ENCODE measurements at places on chromosomes 11 and 22.

DNA sequence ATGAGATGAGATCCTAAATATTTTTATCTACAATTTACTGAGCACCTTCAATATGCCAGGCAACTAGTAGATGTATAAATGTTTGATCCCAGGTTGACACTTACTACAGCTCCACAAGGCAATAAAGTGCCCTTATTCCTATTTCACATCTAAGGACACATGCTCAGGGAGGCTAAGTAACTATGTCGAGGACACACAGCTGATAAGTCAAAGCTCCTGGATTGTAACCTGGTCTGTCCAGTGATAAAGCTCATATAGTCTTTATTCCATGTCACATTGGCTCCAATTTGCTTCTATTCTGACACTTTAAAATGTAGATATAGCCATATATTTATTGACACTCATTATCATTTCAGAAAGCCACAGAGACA lies 93.8 kb upstream of the BMAL1 start:
- DNase-seq, result no peak

GRCh38 chr11:110948112-110948511 lies 235.9 kb upstream of the ARHGAP20 start:
- no peak for DNase-seq

DNA sequence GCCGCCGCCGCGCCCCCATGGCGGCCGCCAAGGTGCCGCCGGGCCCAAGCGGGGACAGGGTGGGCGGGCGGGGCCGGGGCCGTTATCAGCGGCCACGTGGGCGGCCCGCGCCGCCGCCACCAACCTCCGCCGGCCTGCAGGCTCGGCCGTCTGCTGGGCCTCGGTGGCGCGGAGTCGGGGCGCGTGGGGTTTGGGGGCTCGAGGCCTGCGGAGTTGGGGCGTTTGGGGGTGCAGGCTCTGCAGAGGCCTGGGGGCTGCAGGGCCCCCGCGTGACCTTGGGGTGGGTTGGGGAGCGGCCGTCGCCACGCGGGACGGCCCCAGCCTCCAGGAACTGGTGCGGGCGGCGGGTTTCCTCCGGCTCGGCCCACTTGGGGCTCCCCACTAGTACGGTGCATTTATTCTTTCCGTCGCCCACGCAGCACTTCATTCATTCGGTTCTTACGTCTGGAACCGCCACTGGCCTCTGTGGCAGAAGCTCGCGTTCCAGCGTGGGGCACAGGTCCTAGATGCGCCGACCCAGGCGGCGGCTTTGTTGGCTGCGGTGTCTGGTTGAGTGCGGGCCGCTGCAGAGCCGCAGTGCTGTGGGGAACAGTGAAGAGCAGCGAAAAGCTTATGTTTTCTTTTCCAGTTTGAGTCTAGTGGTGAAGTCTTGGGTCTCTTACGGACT lies 740 bp upstream of the TRMT2A start:
- DNase-seq, result no peak

DNA sequence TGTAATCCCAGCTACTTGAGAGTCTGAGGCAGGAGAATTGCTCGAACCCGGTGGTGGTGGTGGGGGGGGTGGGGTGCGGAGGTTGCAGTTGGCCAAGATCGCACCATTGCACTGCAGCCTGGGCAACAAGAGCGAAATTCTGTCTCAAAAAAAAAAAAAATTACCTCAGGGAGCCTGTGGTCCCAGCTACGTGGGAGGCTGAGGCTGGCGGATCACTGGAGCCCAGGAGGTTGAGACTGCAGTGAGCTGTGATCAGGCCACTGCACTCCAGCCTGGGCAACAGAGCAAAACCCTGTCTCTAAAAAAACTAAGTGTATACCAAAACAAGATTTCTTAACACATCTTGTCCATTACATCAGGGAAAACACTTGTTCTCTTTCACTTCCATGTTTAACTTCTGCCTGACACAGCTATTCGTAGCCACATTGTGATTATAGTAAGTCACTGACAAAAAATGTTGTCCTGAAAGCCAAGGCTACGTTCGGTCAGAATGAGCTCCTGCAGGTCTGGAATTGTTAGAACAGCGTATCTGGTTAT lies 1.4 kb downstream of the TMEM80 start:
- no peak for DNase-seq

- no peak for DNase-seq
Measured at GRCh38 chr11:8375932-8376331, 112.3 kb upstream of the LMO1 start.

DNA sequence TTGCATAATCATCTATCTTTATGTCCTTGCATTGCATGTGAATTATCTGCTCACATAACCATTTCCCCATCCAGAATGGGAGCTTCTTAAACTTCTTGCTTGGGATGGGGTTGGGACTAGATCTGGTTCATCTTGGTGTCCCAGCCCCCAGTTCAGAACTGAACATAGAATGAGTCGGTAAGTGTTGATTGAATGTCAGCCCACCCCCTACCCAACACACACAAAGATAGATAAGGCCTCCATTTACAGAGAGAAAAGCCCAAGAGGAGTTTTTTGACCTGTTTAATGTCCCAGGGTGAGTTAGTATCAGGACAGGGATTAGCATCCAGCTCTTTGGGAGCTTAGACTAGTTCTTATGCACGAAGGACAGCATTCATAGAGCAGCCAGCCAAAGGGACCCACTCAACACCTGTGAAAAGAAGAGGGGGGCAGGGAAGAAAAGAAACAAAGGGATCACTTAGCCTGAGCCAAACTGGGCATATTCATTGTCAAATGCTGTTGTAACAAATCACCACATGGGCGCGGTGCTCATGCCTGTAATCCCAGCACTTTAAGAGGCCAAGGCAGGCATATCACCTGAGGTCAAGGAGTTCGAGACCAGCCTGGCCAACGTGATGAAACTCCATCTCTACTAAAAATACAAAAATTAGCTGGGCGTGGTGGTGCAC lies 57.4 kb downstream of the CHRDL2 start:
- no peak for DNase-seq

- no peak for DNase-seq
Measured at GRCh38 chr11:79287952-79288351, 152.9 kb downstream of the TENM4 start.

GRCh38 chr11:94457118-94458029 lies 36.3 kb downstream of the MRE11 start:
- DNase-seq, result no peak

DNA sequence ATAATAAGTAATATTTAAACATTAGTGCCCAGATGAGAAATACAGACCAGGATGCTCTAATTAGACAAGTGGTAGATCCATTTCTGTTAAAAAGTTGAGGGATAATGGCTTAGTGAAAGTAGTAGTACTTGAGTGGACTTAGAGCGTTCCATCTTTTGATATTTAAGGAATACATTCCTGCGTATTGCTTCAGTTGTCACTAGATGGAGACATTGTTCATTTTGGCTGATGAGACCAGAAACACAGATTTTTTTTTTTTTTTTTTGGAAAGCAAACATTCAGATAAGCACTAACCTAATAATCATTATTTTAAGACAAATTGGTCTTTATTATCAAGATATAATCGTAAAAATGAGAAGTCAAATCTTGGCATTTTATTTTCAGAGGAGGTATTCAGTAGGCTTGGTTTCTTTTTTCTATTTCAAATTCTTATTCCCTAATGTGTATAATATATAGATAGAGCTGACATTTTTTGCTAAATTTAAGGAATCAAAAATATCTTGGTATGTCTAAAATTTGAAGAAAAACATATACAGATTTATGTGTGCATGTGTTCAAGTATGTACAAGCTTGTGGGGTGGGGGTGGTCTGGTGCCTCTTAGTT lies 92.9 kb downstream of the DYNC2H1 start:
- peak; percentile 21 for DNase-seq

- no peak for DNase-seq
Measured at GRCh38 chr11:2204361-2205213, 33.0 kb upstream of the TH start.

DNA sequence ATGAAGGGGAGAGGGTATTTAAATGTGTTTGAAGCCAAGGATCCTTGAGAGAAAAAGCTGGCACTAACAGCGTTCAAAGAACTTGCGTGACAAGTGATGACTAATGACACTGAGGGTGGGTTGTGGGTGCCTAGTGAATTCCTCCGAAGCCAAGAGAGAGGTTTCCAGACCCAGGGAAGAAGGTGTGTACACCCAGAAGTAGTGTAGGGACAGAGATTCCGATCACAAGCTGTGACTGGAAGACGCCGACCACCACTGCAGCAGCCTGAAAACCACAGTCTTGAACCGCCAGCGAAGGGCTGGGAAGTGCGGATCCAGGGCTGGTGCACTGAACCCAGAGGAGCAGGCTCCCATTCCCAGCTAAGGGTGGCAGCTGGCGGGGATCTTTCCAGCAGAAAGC lies 9.5 kb downstream of the PPARA start:
- no peak for DNase-seq

GRCh38 chr11:132078264-132079076 lies 708.1 kb downstream of the NTM start:
- DNase-seq, result no peak

DNA sequence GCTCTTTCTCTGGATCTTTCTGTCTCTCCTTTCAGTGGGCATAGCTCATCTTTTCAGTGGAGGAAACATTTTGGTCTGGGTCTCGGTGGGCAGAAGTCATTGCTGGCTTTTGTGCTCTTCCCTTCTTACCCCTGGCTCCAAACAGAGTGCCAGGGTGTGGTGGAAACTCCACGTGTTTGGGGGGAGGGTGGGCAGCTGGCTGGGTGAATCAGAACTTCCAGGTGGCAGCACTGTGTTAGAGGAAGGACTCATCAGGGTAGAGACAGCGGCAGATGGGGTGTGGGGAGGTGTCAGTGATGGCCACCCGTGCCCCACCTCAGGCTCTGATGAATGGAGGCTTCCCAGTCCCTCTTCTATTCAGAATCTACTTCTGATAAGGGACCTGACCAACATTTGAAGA lies 114.0 kb downstream of the GRIK4 start:
- no peak for DNase-seq

- DNase-seq, result no peak
Measured at GRCh38 chr22:45804986-45805325, 133.3 kb downstream of the ATXN10 start.

DNA sequence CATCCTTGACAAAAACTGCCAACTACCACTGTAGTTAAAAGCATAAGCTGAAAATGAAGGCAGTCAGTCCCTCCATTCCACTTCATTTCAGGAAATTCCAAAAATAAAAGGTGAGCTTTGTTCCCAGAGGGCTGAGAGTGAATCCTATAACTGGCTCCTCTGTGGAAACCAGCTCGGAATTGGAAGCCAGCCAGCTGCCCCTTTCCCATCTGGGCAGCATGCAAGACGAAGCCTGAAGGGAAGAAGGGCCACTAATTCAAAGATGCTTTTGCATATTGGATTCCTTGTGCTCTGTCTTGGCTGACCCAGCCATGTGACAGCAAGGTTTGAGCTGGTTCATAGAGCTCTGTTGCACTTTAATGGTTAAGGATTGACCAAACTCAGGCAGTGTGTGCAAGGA lies 83.4 kb downstream of the ALX4 start:
- DNase-seq, result no peak

DNA sequence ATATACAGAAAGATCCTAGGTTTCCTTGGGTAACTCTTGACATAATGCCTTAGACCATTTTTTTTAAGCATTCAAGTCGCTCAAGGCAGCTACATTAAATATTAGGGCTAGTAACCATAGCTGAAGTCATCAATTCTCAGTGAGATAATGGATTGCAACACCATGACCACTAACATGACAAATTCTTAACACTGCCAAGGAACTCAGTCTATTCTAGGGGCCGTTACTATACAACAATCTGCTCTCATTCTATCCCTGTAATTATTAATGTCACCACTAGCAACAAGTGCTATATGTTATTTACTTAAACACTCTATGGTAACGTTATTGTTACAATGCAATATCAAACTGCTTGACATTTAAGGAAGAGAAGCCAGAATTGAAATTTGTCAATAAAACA lies 3.2 kb upstream of the STK33 start:
- DNase-seq, result no peak

DNA sequence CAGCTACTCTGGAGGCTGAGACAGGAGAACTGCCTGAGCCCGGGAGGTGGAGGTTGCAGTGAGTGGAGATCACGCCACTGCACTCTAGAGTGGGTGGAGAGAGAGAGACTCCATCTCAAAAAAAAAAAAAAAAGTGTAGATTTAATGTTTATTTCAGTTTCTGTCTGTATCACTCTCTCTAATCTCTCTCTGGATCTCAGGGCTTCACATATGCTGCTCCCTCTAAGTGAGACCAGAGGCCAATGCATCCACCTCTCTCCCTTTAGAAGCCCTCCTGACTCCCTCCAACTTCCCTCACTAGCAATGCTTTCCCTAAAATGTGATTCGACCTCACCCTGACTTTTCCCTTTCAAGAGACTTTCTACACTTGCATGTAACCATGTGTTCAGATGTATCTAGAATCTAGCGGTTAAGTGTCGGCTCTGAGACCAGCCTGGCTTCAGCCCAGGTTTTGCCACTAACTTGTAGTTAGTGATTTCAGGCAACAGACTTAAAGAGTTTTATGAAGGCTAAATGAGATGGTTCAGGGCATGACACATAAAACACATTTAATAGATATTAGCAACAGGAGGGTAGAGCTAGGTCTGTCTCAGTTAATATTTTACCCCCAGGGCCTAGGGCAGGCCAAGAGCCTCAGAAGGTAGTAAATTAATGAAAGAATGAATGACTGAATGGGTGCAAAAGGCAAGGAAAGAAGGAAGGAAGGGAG lies 364.3 kb downstream of the LARGE1 start:
- no peak for DNase-seq

GRCh38 chr22:28938286-28938833 lies 55.0 kb downstream of the ZNRF3 start:
- no peak for DNase-seq

DNA sequence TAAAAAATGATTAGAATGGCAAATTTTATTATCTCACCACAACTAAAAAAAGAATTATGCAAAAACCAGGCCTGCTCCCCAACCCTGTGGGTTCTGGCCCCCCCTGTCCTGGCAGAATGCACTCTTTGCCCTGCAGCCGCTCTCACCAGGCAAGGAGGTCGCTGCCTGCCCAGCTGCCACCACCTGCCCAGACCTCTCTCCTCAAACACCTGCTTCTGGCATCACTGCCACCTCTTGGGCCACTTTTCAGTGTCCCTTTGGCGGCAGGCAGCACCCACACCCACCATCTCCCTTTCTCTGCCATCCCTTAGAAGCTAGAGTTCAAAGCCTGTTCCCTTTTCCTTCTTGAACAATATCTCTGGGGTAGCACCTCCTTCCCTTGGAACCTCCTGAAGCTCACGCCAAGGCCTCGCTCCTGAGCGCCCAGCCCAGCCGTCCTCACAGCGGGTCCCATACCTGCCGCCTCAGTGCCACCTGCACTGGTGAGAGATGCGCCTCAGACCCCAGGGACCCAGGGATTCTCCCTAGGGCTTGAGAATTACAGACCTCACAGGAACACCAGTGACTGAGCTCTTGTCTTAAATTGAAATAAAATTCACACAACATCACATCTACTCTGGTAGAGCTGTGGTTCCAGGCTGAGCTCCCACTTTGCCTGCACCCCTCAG lies 44.6 kb downstream of the SGSM3 start:
- no peak for DNase-seq

Measured in NCI-H2081 (cell line).